ENCODE measurements at places on chromosomes 7 and 10.

- no peak for DNase-seq
Measured at GRCh38 chr10:3312403-3312940, 139.9 kb upstream of the PITRM1 start.

DNA sequence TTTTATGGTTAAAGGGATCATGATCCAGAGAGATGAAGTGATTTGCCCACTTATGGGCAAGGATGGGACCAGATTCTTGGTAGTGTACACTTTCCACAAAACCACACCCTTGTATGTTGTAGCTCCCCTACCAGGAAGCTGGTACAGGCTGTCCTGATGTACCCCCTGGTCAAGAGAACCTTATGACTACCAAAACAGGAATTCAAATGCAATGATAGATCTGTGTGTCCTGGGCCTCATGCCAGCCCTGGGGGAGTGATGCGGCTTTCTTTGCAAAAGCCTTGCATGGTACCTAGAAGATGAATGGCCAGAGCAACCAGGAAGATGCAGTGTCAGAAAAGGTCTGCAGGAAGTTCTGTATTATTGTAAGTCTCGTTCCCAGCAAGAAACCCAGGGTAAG lies 94.9 kb upstream of the AGK start:
- no peak for DNase-seq

GRCh38 chr7:94177441-94177840 lies 173.3 kb upstream of the BET1 start:
- DNase-seq, result no peak

- no peak for DNase-seq
Measured at GRCh38 chr7:107167483-107168232, 1.1 kb upstream of the HBP1 start.

- no peak for DNase-seq
Measured at GRCh38 chr10:14812271-14812670, 25.6 kb downstream of the CDNF start.

Measured in NCI-H187 (cell line).